ENCODE measurements at places on chromosomes 3 and 15.

DNA sequence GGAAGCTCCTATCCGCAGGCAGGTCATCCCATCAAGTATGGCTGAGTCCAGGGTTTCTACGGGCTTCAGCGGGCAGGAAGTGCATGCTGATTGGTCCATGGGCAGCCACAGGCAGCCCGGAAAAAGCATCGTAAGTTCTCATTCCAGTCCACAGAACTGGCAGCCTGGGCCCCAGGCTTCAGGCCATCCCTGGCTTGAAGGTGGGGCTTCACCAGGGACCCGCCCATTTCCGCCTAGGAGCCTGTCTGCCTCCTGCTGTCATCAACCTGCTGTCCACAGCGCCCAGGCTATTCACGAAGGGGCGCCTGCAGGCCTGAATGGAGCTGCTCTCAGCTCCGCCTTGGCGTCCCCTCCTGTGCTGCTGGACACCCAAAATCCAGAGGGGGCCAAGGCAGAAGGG is 13.9 kb downstream of the PCYT1A start:
- DNase-seq = no peak

DNA sequence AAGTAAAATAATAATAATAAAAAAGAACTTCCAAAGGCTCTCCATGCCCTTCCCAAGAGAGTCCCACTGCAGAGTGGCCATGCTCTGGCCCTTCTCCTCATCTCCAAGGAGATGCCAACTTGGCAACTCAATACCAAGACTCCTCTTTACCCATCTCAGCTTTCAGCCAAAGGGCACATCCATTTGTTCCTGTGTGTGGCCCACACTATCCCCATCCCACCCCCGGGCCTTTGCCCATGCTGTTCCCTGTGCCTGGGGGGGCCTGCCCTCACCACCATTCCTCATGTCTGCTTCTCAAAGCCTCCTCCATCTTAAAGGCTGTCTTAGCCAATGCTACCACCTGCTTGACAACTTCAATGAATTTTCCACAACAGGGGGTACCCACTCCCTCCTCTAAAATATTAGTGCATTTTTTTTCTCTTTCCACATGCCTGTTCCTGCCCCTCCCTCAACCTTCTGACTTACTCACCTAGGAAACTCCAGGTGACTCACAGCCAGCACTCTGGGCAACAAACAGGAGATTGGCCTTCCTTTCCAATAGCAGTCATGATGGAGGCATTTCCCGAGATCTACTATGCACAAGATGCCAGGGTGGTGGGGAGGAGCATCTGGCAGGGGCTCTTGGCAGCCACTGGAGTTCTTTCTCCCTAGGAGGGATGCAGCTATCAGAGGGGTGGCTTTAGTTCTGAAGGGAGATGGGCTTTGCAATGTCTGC is 109.4 kb upstream of the SMAD3 start:
- DNase-seq = no peak

- DNase-seq = no peak
These were observed 10.3 kb downstream of the CHCHD6 start for GRCh38 chr3:126714276-126714900.

GRCh38 chr15:37995461-37996347 is 61.3 kb downstream of the TMCO5A start:
- peak; percentile 23 for DNase-seq

DNA sequence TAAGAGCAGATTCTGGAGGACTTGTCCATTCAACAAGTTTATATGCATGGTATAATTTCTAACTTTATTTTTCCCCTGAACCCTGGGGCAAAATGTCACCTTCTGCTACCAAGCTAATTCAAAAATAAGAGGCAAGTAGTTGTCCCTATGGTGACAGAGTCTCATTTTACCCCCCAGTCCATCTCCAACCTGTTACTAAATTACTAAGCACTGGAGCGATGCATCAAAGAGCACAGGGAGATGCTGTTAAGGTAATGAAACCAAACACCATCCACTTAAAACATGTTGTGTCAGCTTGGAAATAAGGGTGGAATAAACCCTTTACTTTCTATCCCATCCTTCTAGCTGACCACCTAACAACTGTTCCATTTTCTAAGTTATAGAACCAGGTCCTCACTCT is 417.4 kb upstream of the ATP11B start:
- DNase-seq = no peak

- DNase-seq = no peak
These were observed 16.4 kb downstream of the SLC24A1 start for GRCh38 chr15:65638109-65638508.

DNA sequence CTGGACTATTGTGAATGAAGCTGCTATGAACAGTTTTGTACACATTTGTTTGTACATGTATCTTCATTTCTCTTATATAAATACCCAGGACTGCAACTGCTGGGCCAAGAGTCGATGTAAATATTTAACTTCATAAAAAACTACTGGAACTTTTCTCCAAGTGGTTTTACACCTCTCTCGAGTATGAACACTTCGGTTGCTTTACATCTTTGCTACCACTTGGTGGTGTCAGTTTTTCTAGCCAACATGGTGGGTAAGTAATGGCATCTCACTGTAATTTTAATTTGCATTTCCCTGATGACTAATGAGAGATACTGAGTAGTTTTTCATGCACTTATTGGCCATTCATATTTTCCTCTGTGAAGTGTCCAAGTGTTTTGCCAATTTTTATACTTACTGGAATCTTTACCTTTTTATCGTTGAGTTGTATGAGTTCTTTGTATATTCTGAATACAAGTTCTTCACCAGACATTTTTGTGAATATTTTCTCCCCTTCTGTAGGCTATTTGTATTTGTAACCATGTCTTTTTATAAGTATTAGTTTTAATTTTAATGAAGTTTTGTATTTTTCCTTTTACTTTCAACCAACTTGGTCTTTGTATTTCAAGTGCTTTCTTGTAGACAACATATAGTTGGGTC is 44.4 kb downstream of the PCOLCE2 start:
- DNase-seq = peak; percentile 36

DNA sequence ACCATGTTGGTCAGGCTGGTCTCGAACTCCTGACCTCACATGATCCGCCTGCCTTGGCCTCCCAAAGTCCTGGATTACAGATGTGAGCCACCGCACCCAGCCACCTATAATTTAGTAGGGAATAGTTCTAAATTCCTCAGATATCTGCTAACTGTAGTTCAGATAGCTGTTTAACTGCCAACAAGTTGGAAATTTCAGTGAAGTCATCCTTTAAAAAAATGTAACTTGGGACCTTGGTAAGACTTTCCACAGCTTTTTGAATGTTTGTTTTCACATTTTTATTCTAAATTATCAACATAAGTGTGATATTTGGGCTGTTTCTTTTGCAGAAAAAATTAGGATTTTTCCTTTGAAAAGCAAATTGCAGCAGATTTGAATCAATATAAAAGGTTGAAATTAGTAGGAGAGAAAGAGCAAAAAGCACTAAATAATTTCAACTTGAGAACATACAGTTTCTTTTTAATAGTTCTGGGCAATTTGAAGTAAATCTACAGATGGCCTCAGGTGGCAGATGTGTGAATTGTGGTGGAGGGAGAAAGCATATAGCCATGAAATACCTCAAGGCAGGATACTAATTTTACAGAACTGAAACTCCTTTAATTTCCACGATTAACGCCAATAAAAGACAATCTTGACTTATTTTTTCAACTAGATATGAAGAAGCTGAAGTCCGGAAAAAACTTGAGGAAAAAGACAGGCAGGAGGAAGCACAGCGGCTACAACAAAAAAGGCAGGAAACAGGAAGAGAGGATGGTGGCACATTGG is 34.3 kb downstream of the USP8 start:
- no peak for DNase-seq

DNA sequence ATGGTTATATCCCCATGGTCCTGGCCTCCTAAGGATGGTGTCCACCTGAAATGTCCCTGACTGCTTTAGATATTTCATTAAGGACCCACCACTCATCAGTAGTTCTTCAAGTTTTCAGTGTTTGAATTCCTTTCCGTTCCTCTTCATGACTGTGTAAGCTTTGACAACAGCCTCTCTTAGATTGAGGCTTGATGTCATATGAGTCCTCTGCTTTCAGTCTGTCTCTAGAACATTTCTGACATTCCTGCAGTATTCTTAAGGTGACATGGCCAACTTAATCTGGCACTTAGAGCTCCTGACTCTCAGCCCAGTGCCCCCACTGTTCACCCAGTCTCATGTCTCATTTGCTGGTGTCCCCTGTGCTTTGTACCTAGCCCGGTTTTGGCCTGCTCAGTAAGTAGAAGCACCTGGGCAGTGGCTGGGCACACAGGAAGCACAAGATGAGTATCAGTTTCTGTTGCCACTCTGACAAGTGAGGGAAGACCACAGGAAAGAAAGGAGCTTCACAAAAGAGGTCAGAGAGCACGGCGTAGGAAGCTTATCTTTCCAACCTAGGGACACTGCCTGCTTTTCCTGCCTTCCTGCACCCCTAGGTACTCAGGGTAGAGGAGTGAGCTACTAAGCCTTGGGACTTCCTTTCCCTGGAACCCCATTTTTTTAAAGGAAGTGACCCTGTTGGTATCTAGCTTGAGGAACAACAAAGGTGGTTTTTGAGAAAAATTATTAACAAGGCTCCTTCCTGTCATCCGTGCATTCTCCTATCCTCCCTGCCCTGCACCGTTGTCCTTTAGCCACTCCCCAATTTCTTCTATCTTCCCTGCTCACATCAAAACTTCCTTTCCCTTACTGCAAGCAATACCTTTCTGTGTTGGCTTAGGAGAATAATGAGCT is 103.1 kb downstream of the KLHL25 start:
- DNase-seq = no peak

GRCh38 chr15:40932156-40932555 is 3.0 kb downstream of the DLL4 start:
- no peak for DNase-seq

DNA sequence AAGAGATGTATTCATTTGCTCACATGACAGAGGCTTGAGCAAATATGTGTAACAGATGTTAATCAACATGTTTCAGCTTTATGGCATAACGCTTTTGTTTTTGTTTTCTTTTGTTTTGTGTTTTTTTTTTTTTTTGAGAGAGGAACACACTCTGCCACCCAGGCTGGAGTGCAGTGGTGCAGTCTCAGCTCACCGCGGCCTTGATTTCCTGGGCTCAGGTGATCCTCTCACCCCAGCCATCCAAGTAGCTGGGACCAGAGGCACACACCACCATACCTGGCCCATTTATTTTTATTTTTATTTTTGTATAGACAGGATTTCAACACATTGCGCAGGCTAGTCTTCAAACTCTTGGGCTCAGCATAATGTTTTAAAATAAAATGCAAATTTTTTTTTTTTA is 1504.4 kb upstream of the CADM2 start:
- DNase-seq = no peak

DNA sequence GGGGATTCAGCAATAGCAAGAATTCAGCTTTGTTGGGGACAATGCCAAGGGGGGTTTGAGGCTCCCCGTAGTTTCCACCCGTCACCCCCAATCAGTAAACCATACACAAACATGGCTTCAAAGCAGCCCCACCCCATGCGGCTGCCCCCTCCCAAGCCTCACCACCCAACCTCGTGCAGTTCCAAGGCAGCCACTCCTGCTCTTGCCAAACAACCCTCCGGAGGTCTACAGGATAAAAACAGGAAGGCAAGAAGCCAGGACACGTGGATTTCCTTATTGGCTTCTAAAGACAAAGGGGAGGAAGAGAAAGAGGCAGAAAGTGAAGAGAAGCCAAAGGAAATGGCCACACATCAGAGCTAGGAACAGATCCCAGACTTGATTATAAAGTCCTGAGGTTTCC is 121.1 kb downstream of the SHQ1 start:
- no peak for DNase-seq

GRCh38 chr3:184466413-184466960 is 86.6 kb downstream of the CHRD start:
- DNase-seq = no peak

- no peak for DNase-seq
These were observed 46.8 kb downstream of the AAGAB start for GRCh38 chr15:67207555-67208207.

DNA sequence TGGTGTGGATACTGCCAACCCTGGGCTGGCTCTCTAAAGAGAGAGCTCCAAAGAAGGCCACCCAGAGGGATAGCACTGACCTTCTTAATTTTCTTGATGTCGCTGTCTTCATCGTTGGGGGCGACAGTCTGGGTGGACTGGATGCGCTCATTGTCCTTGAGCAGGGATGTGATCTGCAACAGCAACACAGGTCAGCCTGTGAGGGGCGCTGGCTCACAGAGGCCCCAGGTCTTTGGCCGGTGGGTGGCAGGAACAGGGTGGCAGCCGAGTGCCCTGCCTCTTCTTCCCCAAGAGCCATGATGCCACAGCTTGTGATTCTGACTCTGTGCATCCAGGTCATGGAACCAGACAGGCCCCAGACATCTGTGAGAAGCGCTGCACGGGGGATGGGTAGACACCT is 41.2 kb downstream of the RASGRF1 start:
- no peak for DNase-seq

DNA sequence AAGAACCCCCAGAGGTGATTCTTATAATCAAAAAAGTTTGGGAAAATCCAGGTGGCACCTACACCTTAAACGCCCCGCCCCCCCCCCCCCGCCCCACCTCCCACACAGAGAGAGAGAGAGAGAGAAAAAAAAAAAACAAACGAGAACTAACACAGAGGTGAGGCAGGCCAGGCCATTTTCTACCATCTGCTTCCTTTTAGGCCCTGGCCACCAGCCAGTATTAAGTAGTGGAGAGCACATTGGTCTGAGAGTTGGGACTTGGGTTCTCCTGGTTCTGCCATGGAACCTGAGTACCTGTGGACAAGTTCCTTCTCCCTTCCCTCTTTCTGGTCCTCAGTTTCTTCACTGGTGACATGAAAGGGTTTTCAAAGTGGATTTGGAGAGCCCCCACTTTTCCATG is 60.6 kb downstream of the SLC6A11 start:
- DNase-seq = no peak

DNA sequence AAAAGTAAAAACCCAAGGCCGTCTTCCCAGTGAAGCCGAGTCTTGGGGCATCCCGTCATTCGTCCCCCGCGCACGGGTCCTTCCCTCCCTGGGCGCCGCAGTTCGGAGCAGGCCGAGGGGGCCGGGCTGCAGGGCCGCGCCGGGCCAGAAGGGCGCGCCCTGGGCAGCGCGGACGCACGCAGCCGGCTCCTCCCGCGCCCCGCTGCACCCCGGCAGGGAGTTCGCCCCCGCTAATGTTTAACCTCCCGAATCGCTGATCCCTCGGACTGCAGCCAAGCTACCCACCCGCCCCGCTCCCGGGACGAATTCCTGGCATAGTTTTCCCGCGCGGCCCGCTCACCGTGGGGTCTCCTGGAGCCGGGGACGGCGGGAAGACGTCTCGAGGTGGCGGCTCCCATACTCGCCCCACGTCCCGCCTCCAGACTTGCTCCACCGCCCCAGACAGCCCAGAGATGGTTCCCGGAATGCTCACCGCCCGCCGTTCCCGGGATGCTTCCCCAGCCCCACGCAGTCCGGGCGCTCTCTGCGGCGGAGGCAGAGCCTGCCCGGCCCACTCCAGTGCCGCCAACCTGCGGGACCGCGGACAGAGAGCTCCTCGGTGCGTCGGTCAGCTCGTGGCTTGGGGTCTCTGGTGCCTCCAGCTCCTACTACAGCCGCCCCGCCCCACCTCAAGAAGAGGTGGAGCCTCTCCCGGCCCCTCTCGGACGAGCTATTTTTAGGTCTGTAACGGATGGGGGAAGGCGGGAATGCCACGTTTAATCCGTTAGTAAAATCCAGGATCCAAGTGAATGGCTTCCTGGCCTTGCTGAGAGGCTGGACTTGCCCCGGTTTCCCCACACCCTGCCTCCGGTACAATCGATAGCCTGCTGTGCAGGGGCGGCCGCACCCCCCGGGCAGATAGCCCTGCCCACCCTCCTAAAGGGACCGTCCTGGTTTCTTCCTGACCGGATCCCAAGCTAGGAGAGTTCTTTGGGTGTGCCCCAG is at the start of gene DZIP1L:
DZIP1L (minus strand) TSS at position 621 of the 984 bp plus-strand sequence. CDS start 11,637 bp downstream, outside the sequence.
- no peak for DNase-seq

Data from T-helper 2 cell (primary cell).